ENCODE measurements at places on chromosomes 3 and 15. TPM values are rescaled to one million over a fixed set of nuclear protein-coding genes. Genes with fewer than 3 reads are reported as not detected.
A peak's percentile ranks its signal among the peaks of the same experiment; 100 is the strongest.

GRCh38 chr3:4343258-4343657 is 40.1 kb downstream of the SETMAR start:
- no peak for DNase-seq

The MST1R gene
- total RNA-seq, result 1.3 TPM

GRCh38 chr3:89690646-89691045 is 583.2 kb downstream of the EPHA3 start:
- DNase-seq, result no peak

GRCh38 chr15:48507416-48508065 is 138.0 kb downstream of the FBN1 start:
- DNase-seq, result no peak

GRCh38 chr3:14335774-14336748 is 66.3 kb upstream of the SLC6A6 start:
- no peak for DNase-seq

- DNase-seq, result no peak
Observed at GRCh38 chr15:96347181-96348111, 16.9 kb downstream of the NR2F2 start.

The NEK10 gene
- total RNA-seq, result 1.4 TPM

The SLC12A1 gene
- total RNA-seq, result not detected

GRCh38 chr3:122794779-122795673 is at the start of gene SLC49A4:
Gene SLC49A4, plus strand, starts transcription at chr3:122795069. Its CDS starts 124 bp downstream, at chr3:122795193.
- peak; percentile 75 for DNase-seq

The FEZF2 gene
- not detected for total RNA-seq

The EBLN2 gene
- total RNA-seq, result 12.6 TPM

DNA sequence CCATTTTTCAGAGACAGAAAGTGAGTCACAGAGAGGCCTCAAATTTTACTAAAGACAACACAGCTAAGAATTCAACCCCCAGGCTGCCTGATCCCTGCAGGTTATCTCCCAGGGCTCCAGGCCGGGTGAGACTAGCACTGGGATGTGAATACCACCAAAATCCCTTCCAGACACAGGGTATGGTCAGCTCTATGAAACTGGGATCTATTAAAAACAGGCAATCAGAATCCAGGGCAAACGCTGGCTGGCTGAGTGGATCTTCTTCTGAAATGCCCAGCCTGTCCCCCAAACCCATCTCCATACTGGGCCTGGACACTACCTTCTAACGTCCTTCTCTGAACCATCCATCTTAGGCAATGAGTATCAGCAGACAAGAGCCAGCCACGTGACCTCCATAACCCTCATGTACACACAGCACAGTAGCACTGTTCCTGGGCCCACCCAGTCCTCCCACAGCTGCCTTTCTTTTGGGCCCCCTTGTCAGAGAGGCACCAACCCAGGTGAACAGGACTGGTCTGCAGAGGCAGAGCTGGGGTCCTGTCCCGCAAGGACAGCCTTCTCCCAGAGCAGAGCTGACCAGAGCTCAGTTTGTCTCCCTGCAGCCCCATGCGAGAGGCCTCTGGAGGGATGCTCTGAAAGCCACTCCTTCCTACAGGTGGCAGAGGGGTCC is 1.9 kb downstream of the RAB6B start:
- no peak for DNase-seq

- peak; percentile 50 for DNase-seq
Observed at GRCh38 chr3:71584394-71585011, 975 bp upstream of the FOXP1 start.

The SHC4 gene
- total RNA-seq, result 0.28 TPM

DNA sequence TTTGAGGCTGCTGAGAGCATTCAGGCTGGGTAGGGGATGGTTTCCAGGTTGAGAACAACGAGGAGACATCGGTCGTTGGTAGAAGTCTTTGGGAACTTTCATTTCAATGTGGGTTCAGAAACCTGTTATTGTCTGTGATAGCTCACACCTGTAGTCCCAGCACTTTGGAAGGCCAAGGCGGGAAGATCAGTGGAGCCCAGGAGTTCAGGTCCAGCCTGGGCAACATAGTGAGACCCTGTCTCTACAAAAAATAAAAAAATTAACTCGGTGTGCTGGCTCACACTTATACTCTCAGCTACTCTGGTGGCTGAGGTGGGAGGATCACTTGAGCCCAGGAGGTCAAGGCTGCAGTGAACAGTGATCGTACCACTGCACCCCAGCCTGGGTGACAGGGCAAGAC is 988 bp upstream of the RNF168 start:
- DNase-seq, result no peak

- no peak for DNase-seq
Observed at GRCh38 chr3:58801541-58801940, 135.0 kb upstream of the FAM3D start.

The IL12A gene
- 0.53 TPM for total RNA-seq

DNA sequence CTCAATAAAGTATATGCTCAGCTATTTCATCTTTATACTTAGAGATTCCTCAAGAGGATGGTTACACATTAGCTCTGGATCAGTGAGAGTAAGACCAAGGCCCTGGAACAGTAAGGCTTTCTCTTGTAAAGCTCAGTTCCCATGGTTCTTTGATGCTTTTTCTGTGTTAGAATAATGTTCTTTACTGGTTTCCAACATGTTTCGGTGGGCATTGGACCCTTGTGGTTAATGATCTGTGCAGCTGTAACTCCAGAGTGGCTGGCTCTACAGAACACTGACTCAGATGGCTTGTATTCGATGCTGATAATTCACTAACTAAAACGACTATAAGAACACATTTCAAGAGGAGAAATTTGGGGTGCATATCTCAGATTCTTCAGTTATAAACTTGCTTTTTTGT is 114.7 kb downstream of the AKAP13 start:
- DNase-seq, result no peak

GRCh38 chr3:15286022-15286421 is 46.4 kb downstream of the SH3BP5 start:
- no peak for DNase-seq
